ENCODE measurements at places on chromosomes 13 and 19.

DNA sequence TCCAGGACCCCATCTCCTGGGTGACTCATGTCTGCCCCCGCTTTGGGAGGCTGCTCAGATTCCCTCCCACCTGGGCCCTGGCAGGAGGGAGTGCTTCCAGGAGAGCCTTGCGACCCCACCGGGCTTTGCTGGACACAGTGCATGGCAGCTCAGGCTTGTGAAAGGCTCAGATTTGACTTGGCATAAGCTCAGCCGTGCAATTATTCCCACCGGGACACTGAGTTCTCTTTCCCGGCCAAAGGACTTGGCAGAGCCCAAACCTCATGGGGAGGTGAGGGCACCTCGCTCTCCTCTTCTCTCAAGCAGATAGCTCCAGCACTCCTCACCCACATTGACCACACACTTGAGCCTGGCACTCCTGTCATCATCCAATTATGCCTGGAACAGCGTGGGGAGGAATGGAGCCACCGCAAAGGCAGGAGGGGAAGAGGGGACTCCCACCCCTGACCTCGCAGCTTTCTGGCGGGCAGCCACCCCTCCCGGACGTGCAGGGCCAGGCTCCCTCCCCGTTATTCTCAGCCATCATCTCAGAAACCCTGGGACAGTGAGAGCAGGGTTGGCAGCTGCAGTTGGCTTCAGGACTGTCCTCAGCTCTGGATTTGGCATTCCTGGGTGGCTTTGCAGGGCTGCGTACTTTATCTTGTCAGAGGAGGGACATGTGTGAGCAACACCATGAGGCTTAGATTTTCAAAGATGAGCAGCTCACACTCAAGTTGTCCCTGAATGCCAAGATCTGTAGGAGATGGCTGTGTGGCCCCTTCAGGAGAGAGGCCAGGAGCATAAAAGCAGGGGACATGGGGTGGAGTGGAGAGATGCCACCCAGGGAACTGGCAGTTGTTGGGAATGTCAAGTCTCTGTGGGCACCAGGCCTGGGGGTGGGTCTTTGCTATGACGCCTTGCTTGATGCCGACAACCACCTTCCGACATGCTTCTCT lies 306.2 kb downstream of the TEX29 start:
- DNase-seq: no peak

GRCh38 chr13:93045836-93046235 lies 180.8 kb upstream of the GPC6 start:
- DNase-seq: no peak

GRCh38 chr13:113964251-113964995 lies 9.5 kb downstream of the C13orf46 start:
- DNase-seq: no peak

- no peak for DNase-seq
These were observed 8.9 kb downstream of the DHX34 start for GRCh38 chr19:47357788-47358680.

DNA sequence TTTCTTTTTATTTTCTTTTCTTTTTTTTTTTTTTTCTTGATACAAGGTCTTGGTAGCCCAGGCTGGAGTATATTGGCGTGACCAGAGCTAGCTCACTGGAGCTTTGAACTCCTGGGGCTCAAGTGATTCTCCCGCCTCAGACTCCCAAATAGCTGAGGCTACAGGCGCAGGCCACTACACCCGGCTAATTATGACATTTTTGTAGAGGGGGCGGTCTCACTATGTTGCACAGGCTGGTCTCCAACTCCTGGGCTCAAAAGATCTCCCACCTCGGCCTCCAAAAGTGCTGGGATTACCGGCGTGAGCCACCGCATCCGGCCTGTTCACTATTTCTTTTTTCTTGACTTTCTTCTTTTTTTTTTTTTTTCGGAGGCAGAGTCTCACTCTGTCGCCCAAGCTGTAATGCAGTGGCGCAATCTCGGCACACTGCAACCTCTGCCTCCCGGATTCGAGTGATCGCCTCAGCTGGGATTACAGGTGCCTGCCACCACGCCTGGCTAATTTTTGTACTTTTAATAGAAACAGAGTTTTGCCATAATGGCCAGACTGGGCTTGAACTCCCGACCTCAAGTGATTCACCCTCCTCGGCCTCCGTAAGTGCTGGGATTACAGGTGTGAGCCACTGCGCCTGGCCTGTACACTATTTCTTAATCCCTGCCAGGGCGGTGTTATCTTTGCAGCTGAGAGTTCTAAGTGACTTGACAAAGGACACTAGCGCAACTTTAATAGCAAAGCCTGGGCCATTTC lies 37.1 kb upstream of the LSM14A start:
- peak; percentile 50 for DNase-seq

- DNase-seq: no peak
These were observed 14.4 kb upstream of the RFXAP start for GRCh38 chr13:36804588-36804987.

DNA sequence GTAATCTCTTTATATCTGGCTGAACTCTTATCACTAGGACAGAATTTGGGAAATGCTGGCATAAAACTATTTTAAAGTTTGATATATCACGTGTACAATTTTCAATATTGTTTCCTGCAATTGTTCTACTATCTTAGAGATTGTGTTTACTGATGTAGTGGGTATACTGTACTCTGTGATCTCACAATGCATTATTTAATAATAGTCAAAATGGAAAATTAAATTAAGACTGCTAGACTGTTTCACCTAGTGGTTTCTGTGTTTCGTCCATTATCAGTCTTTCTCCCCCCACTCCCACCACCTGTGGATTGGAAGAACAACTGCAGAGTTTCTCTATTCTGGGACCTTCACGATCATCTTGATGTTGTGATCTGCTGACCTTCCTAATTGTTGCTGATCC lies 449.2 kb upstream of the SLC10A2 start:
- no peak for DNase-seq

- no peak for DNase-seq
These were observed 2.8 kb downstream of the EVI5L start for GRCh38 chr19:7832781-7833180.

GRCh38 chr19:2549701-2550191 lies 73.8 kb downstream of the GADD45B start:
- DNase-seq: peak; percentile 14

GRCh38 chr19:57905258-57905657 lies 11.1 kb downstream of the ZNF417 start:
- no peak for DNase-seq

DNA sequence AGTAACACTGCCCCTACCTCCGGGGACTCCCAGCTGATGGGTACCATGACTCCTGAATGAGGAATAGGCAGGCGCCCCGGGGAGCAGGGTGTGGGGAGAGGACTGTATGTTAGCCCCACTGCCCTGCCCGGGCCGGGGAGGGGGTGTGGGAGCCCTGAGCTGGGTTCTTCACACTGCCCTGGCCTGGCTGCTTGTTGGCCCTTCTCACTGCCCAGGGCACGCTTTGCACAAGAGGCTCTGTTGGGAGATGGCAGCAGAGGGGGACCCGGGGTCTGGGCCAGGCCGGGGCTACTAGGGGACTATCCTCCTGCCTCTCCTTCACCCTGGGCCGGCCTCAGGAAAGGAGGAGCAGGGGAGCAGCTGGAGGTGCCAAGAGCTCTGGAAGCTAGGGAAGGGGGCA lies 19.3 kb upstream of the KCTD15 start:
- no peak for DNase-seq

GRCh38 chr13:109256866-109257760 lies 529.3 kb downstream of the IRS2 start:
- no peak for DNase-seq

DNA sequence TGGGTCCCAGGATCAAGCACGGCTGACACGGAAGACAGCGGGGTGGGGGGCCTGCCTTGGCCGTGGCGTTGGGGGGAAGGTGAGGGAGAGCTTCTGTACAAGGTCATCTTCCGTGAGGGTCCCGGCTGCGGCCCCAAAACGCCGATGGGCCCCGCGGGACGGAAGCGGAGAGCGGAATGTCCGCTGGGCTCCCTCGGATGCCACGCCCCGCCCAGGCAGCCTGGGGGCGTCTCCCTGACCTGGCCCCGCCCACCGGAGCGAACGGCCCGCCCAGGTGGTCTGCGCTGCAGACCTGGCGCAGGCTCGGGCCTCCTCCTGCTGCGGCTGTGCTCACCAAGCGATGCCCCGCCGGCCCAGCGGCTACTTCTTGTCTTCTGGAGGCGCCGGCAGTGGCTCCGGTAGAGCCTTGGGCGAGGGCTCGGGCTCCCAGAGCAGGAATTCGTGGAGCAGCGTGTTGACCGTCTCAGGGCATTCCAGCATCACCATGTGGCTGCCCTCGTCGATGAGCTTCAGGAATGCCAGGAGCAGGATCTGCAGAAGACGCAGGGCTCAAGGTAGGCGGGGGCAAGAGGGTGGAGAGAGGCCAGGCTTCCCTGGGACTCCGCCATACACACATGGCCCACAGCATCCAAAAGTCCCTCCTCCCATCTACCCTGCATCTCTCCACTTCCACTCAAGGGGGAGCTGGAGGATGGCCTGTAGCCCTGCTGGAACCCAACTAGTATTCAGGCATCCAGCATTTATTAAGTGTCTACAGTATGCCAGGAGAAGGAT lies 10.7 kb downstream of the ABHD8 start:
- peak; percentile 94 for DNase-seq

All from OCI-M1 (cell line).